NCI-H2081 treated with DMSO at 0.1 percent for 48 hours (cell line): ENCODE measurements at places on chromosomes 4 and X.

DNA sequence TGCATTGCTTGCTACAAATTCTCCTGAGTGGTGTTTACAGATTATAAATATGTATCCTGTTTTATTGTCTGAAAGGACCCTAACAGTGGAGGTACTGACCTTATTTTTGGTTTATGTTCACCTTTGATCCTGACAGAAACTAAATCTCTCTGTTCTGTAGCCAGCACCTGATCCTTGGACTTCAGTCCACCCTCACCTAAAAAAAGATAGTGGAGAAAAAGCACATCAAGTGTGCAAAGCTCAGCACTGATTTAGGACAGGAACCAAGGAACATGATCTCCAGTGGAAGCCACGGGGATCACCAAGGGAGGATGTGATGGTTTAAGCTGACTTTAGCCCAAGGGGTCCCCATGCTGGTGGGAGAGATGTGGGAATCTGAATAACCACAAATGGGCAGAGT lies 22.3 kb upstream of the C4orf54 start:
- DNase-seq: no peak

DNA sequence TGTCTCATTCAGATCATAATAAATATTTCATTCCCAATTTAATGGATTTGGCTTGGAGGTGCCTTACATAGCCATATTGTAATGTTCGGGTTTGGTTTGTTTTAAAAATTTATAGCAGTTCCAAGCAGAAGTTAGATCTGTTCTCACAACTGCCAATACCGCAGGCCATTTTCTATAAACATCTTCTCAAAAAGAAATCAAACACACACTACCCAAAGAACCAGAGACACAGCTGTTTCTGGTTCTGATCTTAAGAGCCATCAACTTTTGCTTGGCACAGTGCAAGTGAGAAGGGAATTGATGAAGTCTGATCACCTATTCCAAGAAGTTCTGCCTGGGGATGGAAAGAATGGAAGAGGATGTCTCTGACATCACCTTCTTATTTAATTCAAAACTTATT lies 22.9 kb downstream of the MID1IP1 start:
- no peak for DNase-seq

- no peak for DNase-seq
These were observed 478.8 kb upstream of the SPANXN1 start for GRCh38 chrX:144768540-144768939.

DNA sequence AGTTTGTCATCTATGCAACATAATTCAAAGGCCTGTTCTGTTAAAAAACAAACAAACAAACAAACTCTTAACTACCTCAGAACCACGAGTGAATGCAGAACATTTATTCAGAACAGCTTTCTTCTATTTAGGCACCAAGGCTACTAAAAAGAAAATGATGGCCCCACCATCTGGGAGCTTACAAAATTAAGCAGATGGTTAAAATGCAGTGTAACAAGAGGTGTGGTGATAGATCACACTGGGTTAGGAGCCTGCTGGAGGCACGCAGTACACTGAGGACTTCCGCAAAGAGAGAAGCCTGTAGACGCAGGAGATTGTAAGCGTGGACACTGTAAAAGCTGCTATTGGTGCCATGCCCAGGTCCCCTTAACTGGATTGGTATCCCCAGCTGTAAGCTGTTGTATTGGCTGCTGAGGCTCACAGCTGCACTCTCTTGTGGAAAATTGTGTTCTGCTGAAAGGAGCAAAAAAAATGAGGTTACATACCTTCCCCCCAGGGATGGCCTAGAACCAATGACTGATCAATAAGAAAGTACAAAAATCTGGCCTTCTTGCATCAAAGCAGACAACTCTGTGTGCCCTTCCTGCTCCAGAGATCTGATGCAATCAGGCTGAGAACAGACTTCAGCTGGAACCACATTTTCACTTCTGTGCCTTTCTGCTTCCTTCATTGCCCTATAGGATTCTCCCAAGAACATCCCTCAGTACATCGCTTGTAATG lies 60.0 kb downstream of the SHROOM3 start:
- DNase-seq: no peak

DNA sequence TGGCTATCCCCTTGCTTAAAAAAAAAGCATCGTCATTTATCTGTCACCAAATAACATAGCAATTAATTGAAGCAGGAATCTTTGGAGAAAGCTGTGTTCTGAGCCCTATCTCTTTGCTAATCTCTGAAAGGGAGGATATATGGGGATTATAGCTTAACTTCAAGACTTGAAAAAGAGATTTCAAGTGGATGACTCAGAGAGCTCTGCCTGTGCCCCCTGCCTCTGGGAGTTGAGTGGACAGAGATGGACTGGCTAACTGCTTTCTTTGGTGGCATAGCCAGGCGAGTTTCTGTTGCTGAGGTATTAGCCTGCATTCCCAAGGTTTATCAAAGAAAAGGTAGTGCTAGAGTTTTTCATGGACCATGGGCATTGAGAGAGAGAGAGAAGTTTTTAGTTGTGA lies 91.6 kb downstream of the DDIT4L start:
- DNase-seq: no peak

DNA sequence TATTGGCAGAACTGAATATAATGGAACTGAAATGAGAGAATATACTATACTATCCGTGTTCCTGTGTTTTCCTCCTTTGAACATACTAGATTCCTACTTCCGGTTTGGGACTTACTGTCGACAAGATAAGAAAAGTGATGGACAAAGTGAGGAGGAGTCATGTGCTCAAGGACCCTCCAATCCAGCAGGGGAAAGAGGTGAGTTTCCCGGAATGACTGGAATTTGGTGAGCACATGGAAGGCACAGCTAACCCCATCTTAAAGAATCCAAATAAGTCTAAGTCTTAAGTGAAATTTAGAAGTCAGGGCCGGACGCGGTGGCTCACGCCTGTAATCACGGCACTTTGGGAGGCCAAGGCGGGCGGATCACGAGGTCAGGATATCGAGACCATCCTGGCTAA lies 36.6 kb upstream of the SH3D19 start:
- DNase-seq: no peak

- no peak for DNase-seq
These were observed 146.0 kb downstream of the STIM2 start for GRCh38 chr4:27006646-27007045.

DNA sequence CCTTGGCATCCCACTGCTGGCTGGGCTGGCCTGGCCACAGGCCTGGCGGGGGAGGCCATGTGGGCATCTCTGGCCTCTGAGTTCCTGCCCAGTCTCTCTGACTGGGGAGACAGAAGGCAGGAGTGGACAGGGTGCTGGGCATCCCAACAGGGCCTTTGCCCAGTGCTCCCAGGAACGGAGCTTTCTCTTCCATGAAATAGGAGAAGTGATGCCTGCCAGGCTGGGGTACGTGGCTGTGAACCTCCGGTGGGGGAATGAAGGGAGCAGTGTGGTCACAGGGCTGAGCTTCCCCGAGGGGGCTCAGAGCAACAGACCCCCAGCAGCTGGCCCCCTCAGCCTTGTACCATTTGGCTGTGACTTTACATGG lies 40.4 kb upstream of the HMX1 start:
- no peak for DNase-seq

GRCh38 chrX:22800360-22800759 lies 199.4 kb upstream of the DDX53 start:
- no peak for DNase-seq

- DNase-seq: no peak
These were observed 13.5 kb downstream of the STIM2 start for GRCh38 chr4:26874110-26874509.

- DNase-seq: no peak
These were observed 74.3 kb downstream of the RGS12 start for GRCh38 chr4:3366893-3367775.
